ENCODE measurements at places on chromosomes 13 and 19.
A peak's percentile ranks its signal among the peaks of the same experiment; 100 is the strongest.

DNA sequence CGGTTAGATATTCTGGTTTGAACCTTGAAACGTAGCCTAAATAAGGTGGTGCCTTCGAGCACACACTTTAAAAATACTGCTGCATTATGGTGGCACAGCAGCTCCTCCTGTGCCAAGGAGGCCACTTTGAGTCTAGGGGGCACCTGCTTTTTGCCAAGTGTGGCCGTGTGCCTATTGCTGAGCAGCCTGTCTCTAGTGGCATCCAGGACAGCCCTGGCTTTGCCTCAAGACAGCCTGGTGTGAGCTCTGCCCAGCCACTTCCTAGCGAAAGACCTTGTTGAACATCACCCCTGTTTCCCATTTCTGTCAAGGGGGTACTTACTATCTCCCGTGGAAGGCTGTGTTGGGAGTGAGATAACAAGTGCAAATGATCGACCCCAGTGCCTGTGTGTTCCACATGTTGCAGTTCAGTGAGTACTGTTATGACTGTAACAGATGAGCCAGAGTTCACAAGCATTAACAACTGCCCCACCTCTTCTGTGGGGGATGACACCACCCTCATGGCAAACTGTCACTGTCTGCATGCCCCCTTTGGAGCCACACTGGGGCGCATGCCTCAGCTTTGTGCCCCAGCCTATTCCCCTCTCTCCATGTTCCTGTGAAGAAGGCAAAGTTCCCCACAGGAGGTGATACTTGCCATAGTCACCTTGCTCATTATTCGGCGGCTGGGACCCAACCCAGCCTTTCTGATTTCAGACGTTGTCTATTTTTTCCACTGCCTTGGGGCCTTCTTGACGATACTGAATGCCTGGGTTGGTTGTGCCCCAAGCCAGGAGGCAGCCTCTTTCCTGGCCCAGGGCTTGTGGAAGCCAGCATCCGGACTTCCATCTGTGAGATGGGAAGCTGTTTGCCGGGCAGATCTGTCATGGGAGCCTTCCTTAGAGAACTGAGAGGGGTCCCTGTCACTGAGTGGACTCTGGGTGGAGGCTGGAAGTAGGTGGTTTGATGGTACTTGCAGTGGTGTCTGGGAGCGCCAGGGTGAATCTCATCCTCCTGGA is 5.4 kb downstream of the GATAD2A start:
- peak; percentile 36 for DNase-seq

GRCh38 chr19:2652504-2653099 is 49.9 kb downstream of the GNG7 start:
- DNase-seq: no peak

DNA sequence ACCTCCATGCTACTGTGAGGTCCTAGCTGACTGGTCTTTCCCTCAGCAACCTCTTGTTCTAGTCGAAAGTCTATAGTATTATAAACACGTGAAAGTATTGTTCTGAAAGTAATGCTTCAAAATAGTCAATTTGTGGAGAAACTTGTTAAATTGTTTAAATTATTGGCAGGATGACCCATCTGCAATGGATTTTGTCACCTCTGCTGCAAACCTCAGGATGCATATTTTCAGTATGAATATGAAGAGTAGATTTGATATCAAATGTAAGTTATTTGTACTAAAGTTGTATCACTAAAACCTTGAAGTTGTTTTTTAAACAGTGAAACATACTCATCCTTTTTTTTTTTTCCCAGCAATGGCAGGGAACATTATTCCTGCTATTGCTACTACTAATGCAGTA is 25.9 kb downstream of the UBA2 start:
- no peak for DNase-seq

DNA sequence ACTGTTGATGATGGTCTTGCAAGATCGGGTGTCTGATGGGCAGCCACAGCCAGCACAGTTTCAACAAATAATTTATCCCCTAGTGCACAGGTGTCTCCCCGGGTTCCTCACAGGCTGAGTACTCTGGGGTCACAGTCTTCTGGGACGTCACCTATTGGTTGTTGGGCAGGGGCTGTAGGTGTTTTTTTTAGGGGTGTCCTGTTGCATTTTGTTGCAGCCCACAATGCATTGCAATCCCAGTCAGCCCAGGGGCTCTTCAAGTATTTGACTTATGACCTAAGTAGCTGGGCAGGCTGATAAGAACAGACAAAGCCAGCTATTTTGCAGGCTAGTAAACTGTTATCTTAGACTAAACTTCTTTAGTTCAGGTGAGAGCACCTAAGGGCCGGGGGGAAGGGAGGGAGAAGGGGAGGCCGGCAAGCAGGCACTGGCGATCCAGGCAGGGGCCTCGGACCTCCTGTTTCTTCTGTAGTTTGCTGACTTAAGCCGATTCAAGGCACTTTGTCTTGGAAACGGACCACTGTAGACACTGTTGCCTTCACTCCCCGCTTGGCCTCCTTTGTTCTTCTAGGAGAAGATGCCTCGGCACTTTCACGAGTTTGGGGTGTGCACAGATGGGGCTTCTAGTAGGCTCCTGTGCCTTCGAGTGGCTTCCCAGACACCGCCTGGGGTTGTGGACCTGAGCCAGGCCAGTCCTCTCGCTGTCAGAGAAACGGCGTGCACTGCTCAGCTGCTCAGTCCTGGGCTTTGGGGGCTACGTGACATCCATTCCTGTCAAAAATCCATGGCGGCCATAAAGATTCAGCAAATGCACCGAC is 33.9 kb upstream of the GRTP1 start:
- DNase-seq: no peak

DNA sequence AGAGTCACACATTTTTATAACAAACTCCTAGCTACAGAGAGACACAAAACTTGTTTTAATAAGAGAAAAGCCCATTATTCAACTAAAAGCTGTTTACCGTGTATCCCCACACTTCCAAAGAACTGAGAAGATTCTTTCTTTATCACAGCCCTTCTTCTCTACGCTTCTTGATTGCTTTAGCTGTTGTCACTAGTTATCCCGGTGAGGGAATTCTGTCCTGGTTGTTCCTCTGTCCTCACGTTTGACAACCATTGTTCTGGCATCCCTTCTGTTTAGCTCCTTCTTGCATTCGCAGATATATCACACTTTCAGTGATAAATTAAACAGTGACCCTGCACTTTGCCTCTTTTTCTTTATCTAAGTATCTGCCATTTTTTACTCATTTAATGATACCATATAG is 1035.1 kb upstream of the PCDH20 start:
- no peak for DNase-seq

GRCh38 chr13:103354171-103354570 is 288.0 kb upstream of the SLC10A2 start:
- DNase-seq: no peak

DNA sequence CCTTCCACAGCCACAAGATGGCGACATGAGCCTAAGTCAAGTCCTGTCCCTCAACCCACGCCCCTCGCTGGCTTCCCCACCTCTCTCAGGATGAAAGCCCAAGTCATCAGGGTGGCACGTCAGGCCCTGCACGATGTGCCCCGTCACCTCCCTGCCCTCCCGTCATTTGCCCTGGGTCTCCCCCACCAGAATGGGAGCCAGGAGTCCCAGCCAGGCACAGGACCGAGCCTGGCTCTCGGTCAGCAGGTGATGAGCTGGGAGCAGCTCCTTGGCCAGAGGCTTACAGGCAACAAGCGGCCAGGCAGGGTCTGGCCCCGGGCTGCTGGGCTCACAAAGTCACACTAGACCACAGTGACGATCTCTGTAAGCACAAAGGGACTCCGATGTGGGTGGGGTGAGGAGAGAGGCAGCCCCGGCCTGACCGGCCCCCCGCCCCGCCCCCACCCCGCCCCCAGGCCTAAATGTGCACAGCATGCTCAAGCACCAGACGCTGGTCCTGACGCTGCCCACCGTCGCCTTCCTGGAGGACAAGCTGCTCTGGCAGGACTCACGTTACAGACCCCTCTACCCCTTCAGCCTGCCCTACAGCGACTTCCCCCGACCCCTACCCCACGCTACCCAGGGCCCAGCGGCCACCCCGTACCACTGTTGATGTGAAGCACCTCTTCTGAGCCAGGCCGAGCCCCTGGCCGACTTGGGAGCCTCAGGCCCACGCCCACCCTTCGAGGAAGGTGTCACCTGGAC is 7.3 kb downstream of the MRPL4 start:
- peak; percentile 87 for DNase-seq

- DNase-seq: no peak
Measured at GRCh38 chr19:58227964-58228584, 640 bp upstream of the ZNF544 start.

- no peak for DNase-seq
Measured at GRCh38 chr19:1220976-1221903, 15.7 kb downstream of the STK11 start.

- DNase-seq: peak; percentile 17
Measured at GRCh38 chr19:41265395-41266153, 1.4 kb downstream of the HNRNPUL1 start.

- peak; percentile 77 for DNase-seq
Measured at GRCh38 chr19:10105509-10106099, 558 bp upstream of the PPAN start.

- no peak for DNase-seq
Measured at GRCh38 chr13:59394496-59394895, 769.2 kb downstream of the DIAPH3 start.

GRCh38 chr19:6185093-6185834 is 49.8 kb downstream of the ACSBG2 start:
- DNase-seq: no peak

DNA sequence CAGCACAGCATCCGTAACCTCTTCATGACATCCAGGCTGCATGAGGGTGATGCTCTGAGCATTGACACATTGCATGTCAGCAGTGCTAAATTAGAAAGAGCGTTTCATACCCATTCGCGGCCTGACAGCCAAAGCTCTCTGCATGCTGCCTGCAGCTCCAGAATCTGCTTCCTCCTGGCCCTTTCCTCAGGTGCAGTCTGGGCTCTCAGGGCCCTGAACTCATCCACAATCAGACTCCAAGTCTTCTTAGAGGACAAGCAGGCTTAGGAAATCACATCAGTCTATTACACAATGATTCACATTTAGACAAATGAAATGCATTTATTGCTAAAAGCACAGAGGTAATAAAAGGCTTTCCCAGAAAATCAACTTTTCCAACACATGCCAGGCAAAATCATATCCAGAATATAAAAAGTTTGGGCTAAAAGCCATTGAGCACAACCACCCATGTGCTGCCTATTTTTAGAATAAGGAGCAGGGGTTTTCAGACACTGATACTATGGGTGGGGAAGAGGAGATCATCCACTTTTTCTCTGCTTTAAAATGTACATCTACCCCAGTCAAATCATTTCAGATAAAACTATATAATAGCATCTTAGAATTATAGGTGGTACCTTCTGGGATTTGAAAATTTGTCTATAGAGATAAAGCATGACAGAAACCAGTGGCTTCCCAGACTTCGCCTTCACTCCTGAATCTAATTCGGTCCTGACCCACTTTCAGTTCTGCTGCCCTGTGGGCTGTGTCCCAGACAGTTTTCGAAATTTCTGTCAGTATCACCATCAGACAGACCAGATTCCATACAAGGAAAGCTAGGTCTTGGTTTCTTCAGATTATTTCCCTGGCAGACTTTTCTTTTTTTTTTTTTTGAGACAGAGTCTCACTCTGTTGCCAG is 109.3 kb downstream of the COL4A2 start:
- DNase-seq: no peak

DNA sequence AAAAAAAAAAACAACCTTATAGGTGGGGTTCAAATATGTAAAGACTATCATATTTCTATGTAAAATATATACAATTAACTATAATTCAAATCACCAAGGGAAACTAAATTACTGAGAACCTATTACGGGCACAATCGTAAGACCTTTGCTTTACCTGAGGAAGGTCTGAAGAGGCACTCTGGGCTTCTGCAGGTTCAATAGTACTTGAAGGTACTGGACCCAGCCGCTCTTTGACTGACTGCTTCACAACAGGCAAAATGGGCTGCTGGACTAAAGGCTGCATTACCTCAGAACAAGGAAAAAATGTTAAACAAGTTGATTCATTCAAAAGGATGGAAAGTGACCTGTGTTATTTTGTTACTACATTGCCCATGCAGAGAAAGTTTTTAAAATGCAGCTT is 51.8 kb downstream of the RBM26 start:
- no peak for DNase-seq
